T-cell (primary cell): ENCODE measurements at places on chromosomes 1 and 21.

DNA sequence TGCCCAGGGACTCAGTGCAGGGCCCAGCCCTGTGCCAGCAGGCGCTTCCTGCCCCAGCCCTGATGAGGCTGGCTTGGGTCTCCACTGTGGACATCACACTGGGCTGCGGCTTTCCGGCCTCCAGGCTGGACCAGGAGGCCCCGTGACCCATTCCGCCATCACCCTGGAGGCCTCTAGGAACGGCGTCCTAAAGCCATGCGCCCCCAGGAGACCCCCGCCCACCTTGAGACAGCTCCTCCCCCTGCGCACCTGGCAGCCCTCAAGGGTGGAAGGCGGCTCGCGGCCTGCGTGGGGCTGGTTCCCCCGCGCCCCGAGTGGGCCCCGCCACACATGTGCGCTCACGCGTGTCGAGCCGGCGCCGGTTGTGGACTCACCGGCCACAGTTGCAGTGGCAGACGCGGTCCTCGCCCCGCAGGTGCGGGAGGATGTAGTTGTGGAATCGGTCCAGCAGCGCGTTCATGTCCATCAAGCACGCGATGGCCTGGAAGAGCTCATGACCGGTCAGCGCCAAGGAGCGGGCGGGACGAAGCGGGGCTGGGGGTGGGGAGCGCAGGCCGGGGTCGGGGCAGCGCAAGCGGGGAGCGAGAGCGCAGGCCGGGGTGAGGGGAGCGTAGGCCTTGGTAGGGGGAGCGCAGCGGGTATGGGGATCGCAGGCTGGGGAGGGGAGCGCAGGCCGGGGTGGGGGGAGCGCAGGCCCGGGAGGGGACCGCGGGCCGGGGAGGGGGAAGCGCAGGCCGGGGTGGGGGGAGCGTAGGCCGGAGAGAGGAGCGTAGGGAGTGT is 924 bp downstream of the TMEM240 start:
- H3K27ac ChIP-seq: no peak overlapping the region
- peaks cover 9% of the 10 kb centered on the region for H3K27me3 ChIP-seq
- no peaks in the 10 kb centered on the region for H3K4me1 ChIP-seq

GRCh38 chr1:100134872-100135271 is 1.9 kb downstream of the TRMT13 start:
- no peak overlapping the region for H3K27ac ChIP-seq
- H3K4me3 ChIP-seq: no peak overlapping the region
- H3K4me1 ChIP-seq: peaks cover 15% of the 10 kb centered on the region

DNA sequence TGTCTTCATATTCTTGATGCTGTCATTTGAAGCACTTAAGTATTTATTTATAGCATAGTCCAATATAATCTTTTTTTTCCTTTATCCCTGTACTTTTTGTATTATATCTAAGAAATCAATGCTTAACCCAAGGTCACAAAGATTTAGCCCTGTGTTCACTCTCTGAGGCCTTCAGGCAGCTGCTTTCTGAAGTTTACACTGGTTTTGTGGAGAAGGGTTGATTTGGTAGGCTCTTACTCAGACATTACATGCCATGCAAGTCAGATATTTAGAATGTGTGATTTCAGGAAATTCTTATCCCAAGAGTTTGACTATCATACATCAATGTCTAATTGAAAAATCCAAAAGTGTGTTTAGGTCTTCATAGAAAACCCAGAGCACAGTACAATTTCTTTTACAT is 56.3 kb downstream of the PALMD start:
- H3K4me3 ChIP-seq: no peak overlapping the region
- no peaks in the 10 kb centered on the region for H3K36me3 ChIP-seq
- H3K4me1 ChIP-seq: peaks cover 3% of the 10 kb centered on the region
- no peak for DNase-seq
- no peaks in the 10 kb centered on the region for H3K27me3 ChIP-seq

- H3K27ac ChIP-seq: no peak overlapping the region
- peaks cover 12% of the 10 kb centered on the region for H3K27me3 ChIP-seq
- DNase-seq: no peak
These were observed 14.3 kb downstream of the RNF207 start for GRCh38 chr1:6220236-6220635.

GRCh38 chr1:58762806-58763205 is 21.0 kb downstream of the JUN start:
- no peak for DNase-seq
- H3K4me1 ChIP-seq: no peaks in the 10 kb centered on the region
- H3K27me3 ChIP-seq: no peaks in the 10 kb centered on the region

GRCh38 chr1:111596499-111596898 is 23.1 kb upstream of the RAP1A start:
- no peaks in the 10 kb centered on the region for H3K27me3 ChIP-seq
- peak overlapping the region; percentile 73 for H3K27ac ChIP-seq
- H3K4me1 ChIP-seq: peaks cover 86% of the 10 kb centered on the region
